Endothelial cell of coronary artery (primary cell): ENCODE measurements at places on chromosomes 2 and 18. TPM values are rescaled to one million over a fixed set of nuclear protein-coding genes. Genes with fewer than 3 reads are reported as not detected.

The AOX1 gene
- total RNA-seq: 3.9 and 14.3 TPM in 2 replicates

The COL3A1 gene
- 0.99 and 245 TPM in 2 replicates for total RNA-seq

The ATP8B1 gene
- total RNA-seq: 67.1 and 67.3 TPM in 2 replicates

The DES gene
- total RNA-seq: not detected in 2 replicates

The PUM2 gene
- 33.9 and 43.4 TPM in 2 replicates for total RNA-seq
